ENCODE measurements at places on chromosomes 3 and 15. TPM values are rescaled to one million over a fixed set of nuclear protein-coding genes. Genes with fewer than 3 reads are reported as not detected.

Gene SI
- total RNA-seq = 0.96 TPM

Gene ICE2
- total RNA-seq = 33.0 TPM

Gene FAM98B
- total RNA-seq = 9.8 TPM

Gene BNC1
- 0.27 TPM for total RNA-seq

Gene NEIL1
- 79.5 TPM for total RNA-seq

Gene RPL22L1
- 17.8 TPM for total RNA-seq

Gene SLC28A2
- not detected for total RNA-seq

Gene ERICH6
- 0.57 TPM for total RNA-seq

Gene SCAANT1
- total RNA-seq = not detected

Gene PLA2G4E
- total RNA-seq = 0.18 TPM

Gene WNT7A
- total RNA-seq = not detected

Gene SPATA12
- total RNA-seq = not detected

Gene PLA2G4B
- 7.6 TPM for total RNA-seq

Gene PLD1
- 15.8 TPM for total RNA-seq

Gene TMOD3
- 17.2 TPM for total RNA-seq

Gene IGSF10
- total RNA-seq = 5.4 TPM

Gene FMN1
- total RNA-seq = 32.5 TPM

Gene BHLHE40
- total RNA-seq = 32.3 TPM

Gene CFAP100
- total RNA-seq = 2.3 TPM

Gene MAGEL2
- 3.1 TPM for total RNA-seq

Gene GABRR3
- 0.34 TPM for total RNA-seq

Gene MOBP
- total RNA-seq = not detected

Gene SPINK8
- 4.9 TPM for total RNA-seq

Gene KIF7
- total RNA-seq = 10.3 TPM

Gene ERC2
- 2.7 TPM for total RNA-seq

Gene PRSS50
- 0.80 TPM for total RNA-seq

Gene NRROS
- 5.5 TPM for total RNA-seq

Gene TUSC7
- total RNA-seq = not detected

Gene EPHB3
- total RNA-seq = 25.2 TPM

Gene HACL1
- 30.6 TPM for total RNA-seq

Gene ADAMTS7
- total RNA-seq = 1.6 TPM

Gene GPR15
- total RNA-seq = not detected

Gene PLSCR2
- not detected for total RNA-seq

Gene ARF4
- total RNA-seq = 145 TPM

Gene GREM1
- total RNA-seq = 3.1 TPM

Gene MKRN3
- total RNA-seq = 1.8 TPM

Gene NANOGP8
- total RNA-seq = 2.9 TPM

All from prostate gland (tissue), 2 donors.